RPMI7951 (cell line): ENCODE measurements at places on chromosomes 1 and 21. TPM values are rescaled to one million over a fixed set of nuclear protein-coding genes. Genes with fewer than 3 reads are reported as not detected.

DNA sequence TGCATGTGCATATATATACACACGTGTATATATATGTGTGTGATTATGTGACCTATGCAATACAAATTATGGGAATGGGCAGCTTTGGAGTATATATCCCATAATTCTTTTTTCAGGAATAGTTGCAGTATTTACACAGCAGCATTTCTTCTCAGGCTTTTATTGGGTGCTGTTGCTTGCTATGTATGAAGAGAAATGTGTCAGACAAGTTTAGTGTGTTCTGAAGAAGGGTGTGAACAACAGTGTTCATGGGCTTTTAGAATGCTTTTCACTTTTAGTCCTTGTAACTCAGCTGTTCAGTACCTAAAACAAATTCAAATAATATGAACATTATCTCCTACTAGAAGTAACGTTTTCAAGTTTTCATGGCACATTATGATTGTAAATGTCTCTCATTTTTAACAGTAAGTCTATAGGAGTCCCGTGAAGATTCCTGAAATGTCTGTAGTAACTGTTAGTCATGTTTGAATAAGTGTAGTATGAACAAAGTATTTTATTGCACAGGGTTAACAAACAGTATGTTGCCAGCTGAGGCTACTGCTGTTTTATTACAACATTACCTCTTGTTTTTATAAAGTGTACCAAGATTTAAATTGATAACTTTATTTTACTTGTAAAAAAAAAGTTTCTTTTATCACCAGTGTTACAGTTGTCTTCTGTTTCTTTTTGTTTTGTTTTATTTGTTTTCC, 42.5 kb downstream of the TMED5 start:
- DNase-seq = no peak

DNA sequence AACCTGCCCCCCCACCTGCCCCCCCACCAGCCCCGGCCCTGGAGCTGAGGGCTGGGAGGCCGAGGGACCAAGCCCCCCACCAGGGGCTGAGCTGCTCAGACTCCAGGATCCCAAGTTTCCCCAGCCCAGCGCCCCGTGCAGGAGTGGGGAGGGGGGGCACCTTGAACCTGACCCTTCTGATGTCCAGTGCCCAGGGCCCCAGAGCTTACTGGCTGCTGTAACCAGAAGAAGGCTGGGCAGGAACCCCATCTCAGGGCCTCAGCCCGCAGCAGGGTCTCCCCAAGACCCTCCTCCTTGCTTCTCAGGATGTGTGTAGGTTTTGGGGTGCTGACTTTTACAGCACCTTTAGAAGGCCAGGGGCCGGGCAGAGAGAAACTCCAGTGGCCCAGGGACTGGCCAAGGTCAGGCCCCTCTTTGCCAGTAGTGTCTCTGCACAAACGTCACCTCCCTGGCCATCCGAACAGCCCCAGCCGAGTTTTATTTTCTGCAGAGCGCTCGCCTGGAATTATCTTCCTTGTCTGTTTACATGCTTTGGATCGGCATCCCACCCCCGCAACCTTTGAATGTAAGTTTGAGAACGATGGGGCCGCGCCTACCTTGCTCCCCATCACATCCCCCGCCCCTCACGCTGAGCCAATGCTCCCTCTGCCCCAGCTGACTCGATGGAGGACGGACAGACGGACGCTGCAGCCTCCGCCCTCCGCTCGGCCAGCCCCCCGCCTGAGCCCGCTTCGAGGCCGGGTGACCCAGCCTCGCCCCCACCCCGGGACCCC, 70.1 kb upstream of the CASZ1 start:
- DNase-seq = peak; percentile 10

DNA sequence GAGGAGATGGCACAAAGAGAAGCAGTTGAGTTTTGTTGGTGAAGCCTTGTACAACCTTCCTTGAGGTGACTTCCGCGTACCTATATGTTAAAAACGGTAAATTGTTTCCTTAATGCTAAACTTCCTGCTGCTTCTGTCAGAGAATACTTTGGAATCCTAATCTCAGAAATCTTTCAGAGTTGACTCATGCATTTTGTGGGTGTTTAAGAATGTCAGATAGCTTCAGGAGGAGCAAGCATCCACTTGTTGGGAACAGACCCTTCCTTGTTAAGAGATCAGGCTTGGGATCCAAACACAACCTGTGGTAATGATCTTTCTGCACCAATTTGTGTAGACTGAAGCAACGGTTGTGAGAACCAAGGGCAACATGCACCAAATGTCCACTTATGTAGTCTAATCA, 29.5 kb downstream of the AK4 start:
- DNase-seq = peak; percentile 82

- DNase-seq = no peak
Observed at GRCh38 chr21:36545776-36546511, 66.0 kb upstream of the CLDN14 start.

DNA sequence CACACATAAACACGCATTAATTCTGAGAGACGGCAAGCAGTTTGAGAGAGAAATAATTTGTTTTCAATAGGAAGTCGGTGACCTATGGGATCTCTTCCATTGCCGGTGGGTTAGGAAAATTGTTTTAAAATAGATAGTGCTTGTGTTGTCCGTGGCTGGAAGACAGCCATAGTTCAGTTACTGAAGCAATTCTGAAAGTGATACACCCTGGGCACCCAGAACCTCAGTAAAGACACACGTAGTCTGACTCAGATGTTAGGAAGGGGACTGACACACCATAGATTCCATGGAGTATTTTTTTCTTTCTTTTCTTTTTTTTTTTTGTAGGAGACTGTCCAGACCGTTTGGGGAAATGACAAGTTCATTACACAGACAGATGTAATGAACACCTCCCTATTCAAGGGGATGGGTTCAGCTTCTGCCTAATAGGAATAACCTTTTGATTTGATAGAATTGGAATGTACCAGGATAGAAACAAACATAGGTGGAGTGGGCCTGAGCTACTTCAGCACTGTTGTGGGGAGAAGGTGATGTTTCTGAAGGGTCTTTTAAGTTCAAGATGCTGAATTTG, 1.6 kb downstream of the C1orf21 start:
- DNase-seq = peak; percentile 79

DNA sequence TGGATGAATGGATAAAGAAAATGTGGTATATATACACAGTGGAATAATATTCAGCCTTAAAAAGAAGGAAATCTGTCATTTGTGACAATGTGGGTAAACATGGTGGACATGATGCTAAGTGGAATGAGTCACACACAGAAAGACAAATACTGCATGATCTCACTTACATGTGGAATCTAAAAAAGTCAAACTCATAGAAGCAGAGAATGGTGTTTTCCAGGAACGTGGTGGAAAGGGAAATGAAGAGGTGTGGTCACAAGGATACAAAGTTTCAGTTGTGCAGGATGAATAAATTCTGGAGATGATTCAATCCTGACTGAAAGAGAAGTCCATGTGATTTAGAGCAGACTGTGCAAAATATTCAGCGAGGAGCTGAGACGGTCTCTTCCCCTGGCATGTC, 56.6 kb downstream of the RYR2 start:
- no peak for DNase-seq

The KTI12 gene
- 12.4 and 15.0 TPM in 2 replicates for total RNA-seq

The PRAMEF18 gene
- total RNA-seq = not detected in 2 replicates

- DNase-seq = no peak
Observed at GRCh38 chr1:147786536-147786935, 26.1 kb upstream of the GJA5 start.

The KRTAP19-1 gene
- not detected in 2 replicates for total RNA-seq

DNA sequence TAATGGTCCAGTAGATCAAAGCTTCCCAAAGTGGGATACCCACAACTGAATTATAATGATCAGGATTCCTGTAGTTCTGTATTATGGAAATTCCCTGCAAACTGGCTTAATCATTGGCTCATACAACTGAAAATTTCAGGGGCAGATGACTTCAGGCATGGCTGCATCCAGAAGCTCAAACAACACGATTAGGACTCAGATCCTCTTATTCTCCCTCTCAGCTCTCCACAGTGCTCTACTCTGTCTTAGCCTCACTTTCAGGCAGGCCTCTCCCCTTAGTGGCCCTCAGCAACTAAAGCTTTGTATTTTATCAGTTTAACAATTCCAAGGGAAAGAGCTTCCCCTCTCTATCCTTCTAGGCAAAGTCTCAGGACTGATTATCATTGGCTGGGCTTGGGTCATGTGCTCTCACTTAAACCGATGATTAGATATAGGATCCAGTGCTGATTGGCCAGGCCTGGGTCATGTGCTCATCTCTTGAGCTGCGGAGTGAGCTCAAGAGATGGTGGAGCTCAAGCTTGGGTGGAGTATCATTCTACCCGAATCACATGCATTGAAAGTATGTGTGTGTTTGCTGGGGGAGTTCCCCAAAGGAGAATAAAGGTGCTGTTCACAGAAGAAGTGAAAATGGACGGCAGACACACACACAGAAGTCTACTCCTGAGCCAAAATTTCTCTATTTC, 57.9 kb upstream of the RUNX3 start:
- no peak for DNase-seq

The RAB7B gene
- 0.96 and 0.98 TPM in 2 replicates for total RNA-seq

- peak; percentile 17 for DNase-seq
Observed at GRCh38 chr21:34560609-34561008, 48.6 kb upstream of the KCNE1 start.

GRCh38 chr1:192609110-192610079, 26.6 kb upstream of the RGS13 start:
- DNase-seq = peak; percentile 76

DNA sequence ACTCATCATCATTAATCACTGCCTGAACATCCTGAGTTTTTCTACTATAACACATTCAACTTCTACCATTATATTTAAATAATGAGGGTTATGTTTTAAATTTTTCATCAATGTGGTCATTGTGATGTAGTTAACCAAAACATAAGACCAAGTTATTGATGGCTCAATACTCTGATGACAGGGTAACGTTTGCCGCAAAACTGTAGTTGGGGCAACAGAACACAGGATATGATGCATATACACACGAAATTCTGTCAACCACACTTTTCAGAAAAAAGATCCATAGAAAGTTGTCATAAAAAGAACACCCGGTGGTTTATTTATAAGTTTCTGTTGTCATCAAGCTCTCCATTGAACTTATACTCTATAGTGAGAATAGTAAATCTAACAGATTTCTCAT, 121.7 kb upstream of the COL11A1 start:
- DNase-seq = peak; percentile 14

- no peak for DNase-seq
Observed at GRCh38 chr1:196091397-196092135, 516.7 kb downstream of the KCNT2 start.

GRCh38 chr1:39754906-39755504, 16.1 kb downstream of the OXCT2 start:
- DNase-seq = no peak

The RPE65 gene
- total RNA-seq = not detected in 2 replicates

DNA sequence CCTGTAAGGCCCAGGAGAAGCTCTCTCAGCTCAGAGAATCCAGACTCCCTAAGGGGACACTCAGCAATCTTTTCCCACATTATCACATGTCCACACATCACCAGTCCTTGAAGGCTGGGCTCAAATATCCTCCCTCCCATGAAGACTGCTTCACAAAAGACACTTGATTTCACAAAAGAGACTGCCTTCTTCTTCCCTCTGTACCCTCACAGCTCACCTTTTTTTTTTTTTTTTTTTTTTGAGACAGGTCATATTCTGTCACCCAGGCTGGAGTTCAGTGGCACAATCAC, 1.5 kb downstream of the CD58 start:
- peak; percentile 26 for DNase-seq

The SELENON gene
- 41.3 and 43.5 TPM in 2 replicates for total RNA-seq

The OVAAL gene
- total RNA-seq = 0.36 and 0.68 TPM in 2 replicates

The FCRL6 gene
- total RNA-seq = 0.10 TPM in 1 of 2 replicates, not detected in the other

GRCh38 chr1:227844320-227845146, 29.1 kb downstream of the PRSS38 start:
- no peak for DNase-seq
